ENCODE measurements at places on chromosomes 5 and 9. TPM values are rescaled to one million over a fixed set of nuclear protein-coding genes. Genes with fewer than 3 reads are reported as not detected.
A peak's percentile ranks its signal among the peaks of the same experiment; 100 is the strongest.

DNA sequence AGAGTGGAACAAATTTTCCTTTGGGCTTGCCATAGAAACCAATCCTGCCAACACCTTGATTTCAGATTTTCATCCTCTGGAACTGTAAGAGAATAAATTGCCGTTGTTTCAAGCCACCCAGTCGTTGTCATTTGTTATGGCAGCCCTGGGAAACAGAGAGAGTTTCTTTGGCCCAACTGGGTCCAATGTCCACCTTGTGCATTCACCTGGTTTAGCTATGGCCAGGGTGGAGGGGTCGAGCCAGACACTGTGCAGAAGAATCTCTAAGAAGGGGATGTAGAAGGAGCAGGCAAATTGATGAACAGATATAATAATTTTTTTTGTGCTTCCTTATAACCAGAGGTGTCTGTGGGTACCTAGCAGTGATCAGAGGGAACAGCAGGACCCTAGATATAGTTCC lies 9.8 kb downstream of the KIF4B start:
- no peak for DNase-seq

DNA sequence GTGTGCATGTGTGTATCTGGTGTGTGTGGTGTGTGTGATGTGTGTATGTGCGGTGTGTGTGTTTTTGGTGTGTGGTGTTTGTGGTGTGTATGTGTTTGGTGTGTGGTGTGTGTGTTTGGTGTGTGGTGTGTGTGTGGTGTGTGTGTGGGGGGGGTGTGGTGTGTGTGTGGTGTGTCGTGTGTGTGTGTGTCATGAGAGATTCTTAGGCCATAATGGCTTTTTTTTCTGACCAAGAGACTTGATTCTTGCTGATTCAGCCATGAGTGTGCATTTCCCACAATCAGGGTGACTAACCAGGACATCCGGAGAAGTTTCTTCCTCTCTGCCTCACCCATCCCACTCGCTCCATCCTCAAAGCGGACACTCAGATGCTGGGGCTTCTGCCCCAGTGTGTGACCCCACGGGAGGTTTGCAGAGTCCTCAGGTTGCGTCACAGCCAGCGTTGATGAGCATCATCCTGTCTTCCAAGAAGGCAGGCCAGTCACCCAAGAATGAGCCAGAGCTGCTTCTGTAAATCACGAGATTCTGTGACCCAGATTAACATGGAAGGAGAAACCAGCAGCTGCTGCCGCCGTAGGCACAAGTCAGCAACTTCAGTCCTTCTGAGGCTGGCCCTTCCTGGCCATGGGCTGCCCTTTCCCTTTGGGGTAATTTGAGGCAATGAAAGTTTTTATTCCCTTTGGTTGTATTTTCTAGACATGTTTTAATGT lies 12.5 kb upstream of the CTSL start:
- DNase-seq: peak; percentile 57

DNA sequence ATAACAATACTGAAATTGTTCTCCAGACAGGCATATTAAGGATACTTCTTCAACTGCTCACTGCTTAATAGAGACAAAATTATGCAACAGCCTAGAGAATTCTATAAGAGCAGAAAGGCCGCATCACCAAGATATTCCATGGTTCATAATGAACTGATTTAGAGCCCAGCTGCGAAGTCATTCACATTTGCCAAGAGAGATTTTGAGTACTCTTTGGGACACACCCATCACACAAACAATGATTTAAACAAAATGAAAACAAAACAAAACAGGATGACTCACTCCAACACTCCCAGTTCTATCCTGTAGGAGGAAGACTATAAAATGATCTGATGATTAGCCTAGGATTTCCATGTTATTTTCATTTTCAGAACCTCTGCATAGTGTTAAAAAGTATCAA lies 145.7 kb upstream of the GNA14 start:
- peak; percentile 29 for DNase-seq

DNA sequence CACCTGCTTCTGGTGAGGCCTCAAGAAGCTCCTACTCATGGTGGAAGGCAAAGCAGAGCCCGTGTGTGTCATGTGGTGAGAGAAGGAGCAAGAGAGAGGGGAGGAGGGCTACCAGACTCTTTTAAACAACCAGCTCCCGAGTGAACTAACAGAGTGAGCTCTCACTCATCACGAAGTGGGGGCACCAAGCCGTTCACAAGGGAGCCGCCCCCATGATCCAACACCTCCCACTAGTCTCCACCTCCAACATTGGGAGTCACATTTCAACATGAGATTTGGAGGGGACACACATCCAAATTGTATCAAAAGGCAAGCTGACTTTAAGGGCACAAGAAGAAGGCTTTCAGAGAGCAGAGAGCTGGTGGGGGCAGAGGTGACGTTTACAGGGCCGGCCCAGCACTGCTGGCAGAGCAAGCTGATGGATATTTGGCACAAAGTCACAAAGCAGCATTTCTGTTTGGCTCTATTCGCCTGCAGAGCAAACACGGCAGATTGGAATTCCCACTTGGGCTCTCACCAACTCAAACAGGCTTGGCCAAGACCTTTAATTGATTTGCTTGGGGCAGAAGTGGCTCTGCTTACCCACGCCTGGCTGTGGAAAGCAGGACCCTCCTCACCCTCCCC lies 20.0 kb downstream of the PITX1 start:
- no peak for DNase-seq

The FAM200C gene
- 1.2 TPM for total RNA-seq

The HCN1 gene
- total RNA-seq: not detected

The CTXN3 gene
- total RNA-seq: not detected

The SNCAIP gene
- total RNA-seq: not detected

The ODF2 gene
- 36.0 TPM for total RNA-seq

Data from HT-29 (cell line).